Activated T-cell treated with anti-CD3 and anti-CD28 coated beads for 1 hour (primary cell): ENCODE measurements at places on chromosomes 13 and 19.

- no peak for DNase-seq
Measured at GRCh38 chr13:39102981-39103490, 64.8 kb downstream of the NHLRC3 start.

DNA sequence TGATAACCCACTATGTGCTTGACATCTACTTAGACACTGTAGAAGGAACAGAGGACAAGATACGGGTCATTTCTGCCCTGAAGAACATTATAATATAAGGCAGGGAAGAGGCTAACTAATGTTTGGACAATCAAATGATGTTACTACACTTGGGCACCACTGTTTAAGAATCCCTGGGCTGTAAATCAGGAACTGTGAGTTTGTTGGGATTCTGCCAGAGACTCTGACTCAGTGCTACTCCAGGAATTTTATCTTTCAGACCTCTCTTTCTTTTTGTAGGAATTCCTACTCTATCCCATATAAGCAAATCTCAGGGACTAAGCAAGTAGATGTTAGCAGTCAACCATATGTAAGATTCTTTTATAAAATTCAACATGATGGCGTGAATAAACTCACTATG lies 3.1 kb upstream of the ZNF471 start:
- no peak for DNase-seq

GRCh38 chr19:18419699-18420460 lies 682 bp downstream of the SSBP4 start:
- no peak for DNase-seq

DNA sequence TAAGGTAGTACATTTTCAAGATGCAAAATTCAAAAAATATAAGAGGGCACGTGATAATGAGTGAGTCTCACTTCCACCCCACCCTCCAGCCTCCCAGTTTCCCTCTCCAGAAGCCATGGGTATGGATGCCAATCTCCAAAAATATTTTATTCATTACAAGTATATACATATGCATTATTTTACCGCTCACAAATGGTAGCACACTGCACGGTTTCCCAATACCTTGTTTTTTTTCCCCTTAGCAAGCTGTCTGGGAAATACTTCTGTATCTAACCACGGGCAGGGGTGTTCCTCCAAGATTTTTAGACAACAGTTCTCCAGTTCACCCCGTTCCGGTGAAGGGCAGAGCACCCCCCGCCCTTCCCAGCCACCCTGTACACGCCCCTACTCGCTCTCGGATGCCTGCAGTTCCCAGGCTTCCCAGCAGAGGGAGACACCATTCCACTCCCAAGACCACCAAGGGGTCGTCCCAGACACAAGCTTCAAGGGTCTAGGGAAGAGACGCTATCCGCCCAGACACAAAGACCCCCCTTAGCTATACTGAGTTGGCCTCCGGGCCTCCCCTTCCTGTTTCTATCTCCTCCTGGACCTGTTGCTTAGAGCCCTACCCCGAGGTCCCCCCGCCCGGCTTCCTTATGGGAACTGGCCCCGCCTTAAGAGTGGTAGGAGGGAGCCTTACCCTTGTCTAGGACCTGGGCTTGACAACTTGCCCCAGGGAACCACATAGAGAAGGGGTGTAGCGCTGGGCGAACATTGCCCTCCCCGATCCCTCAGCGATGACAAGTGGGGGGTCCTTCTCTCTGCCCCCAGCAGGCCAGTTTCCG lies 1.1 kb upstream of the FXYD3 start:
- peak; percentile 57 for DNase-seq

DNA sequence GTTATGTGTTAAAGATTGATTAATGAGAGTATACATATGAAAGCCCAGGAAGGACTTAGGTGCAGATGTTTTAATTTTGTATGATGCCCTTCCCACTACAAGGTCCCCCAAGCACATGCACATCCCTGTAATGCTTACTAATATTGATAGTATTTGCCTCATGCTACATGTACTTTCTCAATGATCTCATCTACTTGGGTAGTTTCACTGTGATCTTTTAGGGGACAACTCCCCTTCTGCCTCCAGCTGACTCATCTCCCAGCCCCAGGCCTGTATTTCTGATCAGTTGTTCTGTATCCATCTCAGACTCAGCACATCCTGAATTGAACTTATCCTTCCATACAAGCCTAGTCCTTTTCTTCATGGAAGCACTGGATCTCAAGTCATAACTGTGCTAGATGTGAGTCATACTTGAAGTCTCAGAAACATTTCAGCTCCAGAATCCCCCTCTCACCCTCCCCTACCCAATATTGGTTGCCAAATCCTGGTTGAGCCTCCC lies 49.4 kb upstream of the INTS6 start:
- no peak for DNase-seq

GRCh38 chr19:46081928-46082727 lies 41.3 kb upstream of the IGFL4 start:
- DNase-seq: no peak
